ENCODE measurements at places on chromosomes 3 and 15.

GRCh38 chr3:8571256-8571655, 69.6 kb downstream of the LMCD1 start:
- no peak for DNase-seq

- no peak for DNase-seq
Observed at GRCh38 chr3:44301746-44302145, 36.8 kb upstream of the TCAIM start.

GRCh38 chr3:11634974-11635612, 8.6 kb downstream of the VGLL4 start:
- no peak for DNase-seq

DNA sequence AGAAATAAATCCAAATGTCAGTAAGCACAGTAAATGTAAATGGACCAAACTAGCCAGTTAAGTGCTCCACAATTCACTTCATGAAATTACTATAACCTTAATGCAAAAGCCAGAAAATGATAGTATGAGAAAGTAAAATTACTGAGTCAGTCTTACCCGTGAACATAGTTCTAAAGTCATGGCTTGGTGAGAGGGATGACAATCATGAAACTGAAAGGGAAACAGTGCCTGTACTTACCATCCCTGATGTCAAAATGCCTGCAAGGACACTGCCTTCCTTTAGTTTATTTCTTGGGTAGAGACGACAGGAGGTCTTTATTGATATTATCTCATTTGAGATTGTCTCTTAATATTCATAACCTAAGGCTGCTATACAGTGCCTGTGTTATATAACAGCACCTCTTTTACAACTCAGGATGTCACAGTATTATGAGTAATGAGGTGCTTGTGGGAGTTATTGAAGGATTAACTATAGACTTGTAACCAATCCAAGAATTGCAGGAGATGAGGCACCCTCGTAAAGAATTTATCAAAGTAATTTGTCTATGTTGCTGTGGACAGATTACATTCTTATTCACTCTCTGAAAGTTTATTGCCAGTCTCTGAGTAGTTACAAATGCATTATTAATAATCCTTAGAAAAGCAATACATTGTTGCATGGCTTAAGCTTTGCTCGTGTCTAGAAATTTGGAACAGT, 142.9 kb upstream of the BFSP2 start:
- DNase-seq, result no peak

- no peak for DNase-seq
Observed at GRCh38 chr15:66294157-66294931, 976 bp downstream of the DIS3L start.
